Stimulated activated CD4-positive, alpha-beta T cell treated with anti-CD3 and anti-CD28 coated beads, Interleukin-2, amount 100 ng/mL, for 24 hours (primary cell): ENCODE measurements at places on chromosomes 12 and 14.
A peak's percentile ranks its signal among the peaks of the same experiment; 100 is the strongest.

DNA sequence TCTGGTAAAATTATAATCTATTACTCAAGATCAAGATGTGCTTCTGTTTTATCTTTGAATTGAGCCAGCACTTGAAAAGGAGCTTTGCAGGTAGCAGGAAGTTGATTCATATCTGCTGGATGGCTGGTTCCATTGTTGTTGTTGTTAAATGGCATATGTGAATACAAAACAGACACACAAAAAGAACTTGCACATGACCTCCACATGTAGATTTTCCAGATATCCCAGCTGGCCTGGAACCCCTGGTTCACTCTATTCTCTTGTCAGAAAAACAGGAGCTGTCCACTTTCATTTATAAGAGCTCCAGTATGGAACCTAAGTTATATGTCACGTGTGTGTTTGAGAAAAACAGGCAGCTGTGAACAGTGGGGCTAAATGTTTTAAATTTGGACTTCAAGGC, 273.9 kb downstream of the TMEM132D start:
- DNase-seq = no peak

- DNase-seq = no peak
Observed at GRCh38 chr14:82230748-82231147, 697.1 kb upstream of the SEL1L start.

- no peak for DNase-seq
Observed at GRCh38 chr14:101005447-101005846, 101.9 kb upstream of the RTL1 start.

DNA sequence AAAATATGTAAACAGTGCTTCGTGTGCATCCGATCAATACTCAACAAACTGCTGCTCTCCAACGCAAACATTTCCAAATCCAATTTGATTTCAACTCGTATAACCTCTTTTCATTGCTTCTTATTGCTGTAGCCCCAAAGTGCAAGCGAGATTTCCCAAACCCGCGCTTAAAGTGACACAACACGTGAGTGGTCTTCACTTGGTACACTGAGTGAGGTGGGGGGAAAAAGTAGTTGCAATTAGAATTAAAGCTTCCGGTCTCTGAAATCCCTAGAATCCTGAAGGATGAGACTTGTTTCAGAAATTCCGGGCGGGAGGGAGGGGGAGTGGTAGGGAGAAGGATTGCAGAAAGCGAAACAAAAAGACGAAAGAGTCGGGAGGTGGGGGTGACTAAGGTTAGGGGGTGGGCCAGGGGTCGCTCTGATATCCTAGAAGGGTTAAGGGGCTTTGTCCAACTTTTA, 387.5 kb downstream of the BCAT1 start:
- DNase-seq = no peak

DNA sequence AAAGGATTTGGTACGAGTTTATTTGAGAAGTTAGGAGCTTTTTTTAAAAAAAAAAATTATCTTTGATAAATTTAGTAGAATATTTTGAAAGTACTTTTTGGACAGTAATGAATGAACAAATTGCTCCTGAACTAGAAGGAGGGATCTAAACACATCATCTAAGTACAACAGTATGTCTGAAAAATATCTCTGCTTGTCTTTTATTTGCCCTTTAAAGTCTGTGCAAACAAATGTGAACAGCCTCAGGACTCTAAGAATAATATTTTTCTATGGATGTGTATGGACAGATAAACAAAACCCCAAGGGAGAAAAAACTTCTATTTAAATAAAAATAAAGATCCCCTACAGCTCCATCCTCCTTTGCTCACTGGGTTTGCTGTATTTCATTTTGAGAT, 19.5 kb downstream of the FBXL14 start:
- no peak for DNase-seq

GRCh38 chr12:10279937-10280336, 27.7 kb upstream of the KLRD1 start:
- no peak for DNase-seq

- no peak for DNase-seq
Observed at GRCh38 chr14:58752771-58753201, 115.0 kb downstream of the DACT1 start.

GRCh38 chr14:72714094-72714493, 179.8 kb downstream of the DPF3 start:
- DNase-seq = peak; percentile 28

- DNase-seq = no peak
Observed at GRCh38 chr12:94551810-94552209, 92.1 kb upstream of the CEP83 start.

DNA sequence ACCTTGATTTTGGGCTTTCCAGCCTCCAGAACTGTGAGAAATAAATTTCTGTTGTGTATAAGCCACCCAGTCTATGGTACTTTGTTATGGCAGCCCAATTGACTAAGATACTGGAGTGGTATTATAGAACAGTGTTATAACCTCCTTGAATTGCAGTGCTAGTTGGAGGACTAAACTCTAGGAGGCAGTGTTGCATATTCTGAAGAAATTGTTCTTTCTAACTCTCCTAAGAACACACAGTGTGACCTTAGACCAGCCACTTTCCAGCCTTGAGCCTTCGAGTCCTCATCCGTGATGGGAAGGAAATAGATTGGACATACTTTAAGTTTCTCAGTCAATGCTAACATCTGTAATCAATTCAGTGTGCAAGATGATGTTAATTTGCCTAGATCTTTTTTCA, 22.4 kb upstream of the LRRC10 start:
- no peak for DNase-seq

DNA sequence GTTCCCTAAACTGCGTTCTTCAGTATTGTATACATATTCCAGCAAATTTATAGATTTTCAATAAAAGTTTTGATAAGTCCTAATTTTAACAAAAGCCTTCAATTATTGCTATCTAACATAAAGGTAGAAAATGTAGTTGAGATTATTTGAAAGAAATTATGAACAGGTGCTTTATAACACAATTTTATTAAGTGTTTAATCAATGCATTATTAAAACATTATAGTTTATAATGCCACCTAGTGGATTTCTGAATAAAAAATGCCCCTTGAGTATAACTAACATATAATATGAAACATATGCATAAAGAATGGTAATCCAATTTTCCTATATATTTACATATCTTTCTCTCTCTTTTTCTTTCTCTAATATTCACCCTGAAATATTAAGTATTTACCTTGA, 515.3 kb downstream of the SLC6A15 start:
- DNase-seq = no peak

DNA sequence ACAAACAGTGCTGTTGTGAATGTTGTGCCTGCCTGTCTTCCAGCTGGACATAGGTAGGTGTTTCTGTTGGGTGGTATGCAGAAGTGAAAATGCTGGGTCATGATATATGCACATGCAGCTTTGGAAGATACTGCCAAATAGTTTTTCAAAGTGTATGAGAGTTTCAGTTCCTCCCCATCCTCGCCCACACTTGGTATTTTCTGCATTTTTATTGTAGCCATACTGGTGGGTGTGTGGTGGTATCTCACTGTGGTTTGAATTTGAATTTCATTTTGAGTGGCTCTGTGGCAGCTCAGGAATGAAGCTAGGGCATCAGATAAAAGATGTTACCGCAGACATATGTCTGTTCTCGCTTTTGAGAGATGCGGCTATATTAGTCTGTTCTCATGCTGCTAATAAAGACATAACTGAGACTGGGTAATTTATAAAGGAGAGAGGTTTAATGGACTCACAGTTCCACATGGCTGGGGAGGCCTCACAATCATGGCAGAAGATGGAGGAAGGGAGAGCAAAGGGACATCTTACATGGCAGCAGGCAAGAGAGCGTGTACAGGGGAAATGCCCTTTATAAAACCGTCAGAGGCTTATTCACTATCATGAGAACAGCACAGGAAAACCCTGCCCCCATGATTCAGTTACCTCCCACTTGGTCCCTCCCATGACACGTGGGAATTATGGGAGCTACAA, 183.1 kb downstream of the CAND1 start:
- DNase-seq = peak; percentile 16

DNA sequence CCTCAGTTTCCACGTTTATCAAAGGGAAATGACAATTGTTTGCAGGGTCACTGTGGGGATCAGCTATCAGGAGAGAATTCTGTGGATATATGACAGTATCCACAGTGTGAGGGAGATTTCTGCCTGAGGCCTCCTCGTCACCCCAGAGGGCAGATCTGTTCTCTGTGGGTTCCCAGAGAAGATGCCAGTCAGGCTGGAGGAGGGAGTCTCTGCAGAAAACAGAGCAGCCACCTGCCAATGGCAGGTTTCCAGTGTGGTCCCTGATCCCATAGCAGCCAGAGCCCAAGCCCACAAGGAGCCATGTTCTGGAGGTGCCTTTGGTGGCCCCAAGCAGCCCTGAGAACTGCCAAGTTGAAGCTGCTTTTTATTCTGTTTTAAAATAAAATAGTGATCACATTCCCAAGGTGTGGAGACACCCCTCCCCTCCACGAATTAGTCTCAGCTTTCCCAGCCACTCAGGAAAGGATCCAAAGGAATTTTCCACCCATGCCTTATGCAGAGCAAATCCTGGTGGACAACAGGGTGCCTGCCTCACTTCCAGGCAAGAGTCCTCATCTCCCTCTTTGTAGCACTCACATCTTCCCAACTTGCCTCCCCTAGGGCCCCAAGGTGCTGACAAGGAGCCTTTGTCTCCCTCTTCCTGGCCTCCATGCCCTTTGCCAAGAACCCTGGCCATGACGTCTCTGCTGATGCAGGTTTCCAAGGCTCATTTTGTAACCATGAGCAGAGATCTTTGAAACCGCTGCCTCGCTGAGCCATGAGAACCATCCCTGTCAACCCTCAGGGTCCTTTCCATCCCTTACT, 20.4 kb downstream of the CMKLR1 start:
- no peak for DNase-seq

GRCh38 chr14:61034416-61035120, 53.5 kb downstream of the SLC38A6 start:
- DNase-seq = no peak

DNA sequence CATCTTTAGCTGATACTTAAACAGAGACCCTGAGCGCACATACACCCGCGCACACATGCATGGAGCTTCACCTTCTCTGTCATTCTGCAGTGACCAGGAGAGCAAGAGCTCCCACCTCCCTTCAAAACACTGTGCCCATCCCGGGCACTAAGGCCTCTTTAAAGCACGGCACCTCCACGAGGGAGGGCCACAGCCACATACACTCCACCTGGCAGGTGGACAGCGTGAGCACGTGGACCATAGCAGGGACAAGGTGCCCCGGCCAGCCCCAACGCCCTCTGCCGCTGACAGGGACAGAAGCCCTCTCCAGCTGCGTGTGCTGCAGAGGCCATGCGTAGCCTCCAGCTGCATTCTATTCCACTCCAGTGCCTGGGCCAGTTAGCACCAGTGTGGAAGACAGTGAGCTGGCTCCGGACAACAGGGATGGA, 5.4 kb downstream of the GAPDH start:
- DNase-seq = no peak

DNA sequence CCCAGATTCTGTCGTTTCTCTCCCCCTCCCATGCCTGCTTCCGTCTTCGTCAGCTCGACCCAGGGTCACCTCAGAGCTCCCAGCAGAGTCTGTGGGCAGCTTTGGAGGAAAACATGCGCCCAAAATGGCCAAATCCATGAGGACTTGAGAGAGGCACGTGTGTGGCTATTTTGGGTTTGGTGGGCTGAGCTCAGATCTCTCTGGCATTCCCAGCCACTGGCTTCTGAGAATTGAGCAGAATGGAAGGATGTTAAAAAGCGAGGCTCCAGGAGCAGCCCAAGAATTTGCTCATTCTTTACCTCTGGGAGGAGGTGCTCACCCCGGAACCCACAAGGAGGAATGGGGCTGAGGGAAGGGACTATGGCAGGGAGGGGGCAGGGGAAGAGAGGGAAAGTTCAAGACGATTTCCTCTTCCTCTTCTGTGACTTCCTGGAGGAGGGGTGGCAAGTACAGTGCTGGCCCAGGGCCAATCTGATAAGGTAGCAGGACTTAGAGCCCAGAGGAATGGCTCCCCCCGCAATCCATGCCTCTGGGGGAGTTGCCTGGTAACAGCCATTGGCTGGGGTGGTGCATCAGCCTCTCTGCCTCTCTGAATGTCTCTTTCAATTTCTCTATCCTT, 20.1 kb downstream of the TSPAN9 start:
- DNase-seq = no peak
